H1 (cell line): ENCODE measurements at places on chromosomes 7 and 10. TPM values are rescaled to one million over a fixed set of nuclear protein-coding genes. Genes with fewer than 3 reads are reported as not detected.
A peak's percentile ranks its signal among the peaks of the same experiment; 100 is the strongest.

DNA sequence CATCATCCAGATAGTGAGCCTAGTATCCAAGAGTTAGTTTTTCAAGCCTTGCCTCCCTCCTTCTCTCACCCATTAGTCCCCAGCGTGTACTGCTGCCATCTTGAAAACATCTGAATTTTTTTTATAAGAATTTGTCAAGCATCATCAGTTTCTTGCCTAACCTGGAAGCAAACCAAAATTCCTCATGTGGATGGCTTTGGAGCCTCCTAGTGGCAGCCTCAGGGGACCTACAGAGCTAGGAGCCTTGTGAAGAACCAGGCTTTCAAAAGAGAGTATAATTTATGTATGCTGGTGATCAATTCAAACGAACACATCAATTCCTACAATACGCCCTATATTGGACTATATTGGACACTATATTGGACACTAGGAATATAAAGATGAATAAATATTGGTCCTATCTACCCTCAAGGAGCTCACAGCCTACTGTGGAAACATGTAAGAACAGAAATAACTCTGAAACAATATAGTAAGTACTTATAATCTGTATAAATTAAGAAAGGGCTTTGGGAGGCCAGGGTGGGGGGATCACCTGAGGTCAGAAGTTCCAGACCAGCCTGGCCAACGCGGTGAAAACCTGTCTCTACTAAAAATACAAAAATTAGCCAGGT, 63.4 kb downstream of the HPSE2 start:
- DNase-seq = peak; percentile 13
- H3K4me1 ChIP-seq = no peaks in the 10 kb centered on the region
- no peaks in the 10 kb centered on the region for H3K36me3 ChIP-seq
- no peak overlapping the region for H3K4me3 ChIP-seq
- H3K27me3 ChIP-seq = no peaks in the 10 kb centered on the region

GRCh38 chr10:23294638-23295247, 49.9 kb downstream of the C10orf67 start:
- no peaks in the 10 kb centered on the region for H3K4me1 ChIP-seq
- H3K36me3 ChIP-seq = no peaks in the 10 kb centered on the region
- DNase-seq = no peak
- H3K27ac ChIP-seq = no peak overlapping the region
- no peaks in the 10 kb centered on the region for H3K27me3 ChIP-seq

- H3K4me1 ChIP-seq = peaks cover 11% of the 10 kb centered on the region
- peak overlapping the region; percentile 45; the same call in 1 of the 2 replicates for H3K27ac ChIP-seq
- H3K36me3 ChIP-seq = no peaks in the 10 kb centered on the region
- no peaks in the 10 kb centered on the region for H3K27me3 ChIP-seq
- H3K4me3 ChIP-seq = no peak overlapping the region
These were observed 217.1 kb downstream of the GALNT17 start for GRCh38 chr7:71348821-71349681.

DNA sequence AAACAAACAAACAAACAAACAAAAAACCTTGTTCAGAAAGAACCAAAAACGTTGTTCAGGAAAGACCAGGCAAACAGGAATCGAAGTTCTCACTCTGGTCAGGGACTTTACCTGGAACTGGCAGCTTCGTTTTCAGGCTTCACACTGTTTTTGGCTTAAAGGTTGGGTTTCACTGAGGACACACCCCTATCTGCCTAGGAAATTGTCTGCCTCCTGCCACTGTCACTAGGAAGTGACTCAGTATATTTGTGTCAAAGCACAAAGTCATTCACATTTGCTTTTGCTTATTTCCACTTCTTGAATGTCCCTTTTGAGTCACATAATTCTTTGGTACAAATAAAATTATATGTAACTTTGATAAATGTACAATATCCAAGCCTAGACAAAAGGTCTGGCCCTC, 37.9 kb downstream of the PNLIPRP3 start:
- no peaks in the 10 kb centered on the region for H3K36me3 ChIP-seq
- no peak overlapping the region for H3K4me3 ChIP-seq
- H3K4me1 ChIP-seq = no peaks in the 10 kb centered on the region

DNA sequence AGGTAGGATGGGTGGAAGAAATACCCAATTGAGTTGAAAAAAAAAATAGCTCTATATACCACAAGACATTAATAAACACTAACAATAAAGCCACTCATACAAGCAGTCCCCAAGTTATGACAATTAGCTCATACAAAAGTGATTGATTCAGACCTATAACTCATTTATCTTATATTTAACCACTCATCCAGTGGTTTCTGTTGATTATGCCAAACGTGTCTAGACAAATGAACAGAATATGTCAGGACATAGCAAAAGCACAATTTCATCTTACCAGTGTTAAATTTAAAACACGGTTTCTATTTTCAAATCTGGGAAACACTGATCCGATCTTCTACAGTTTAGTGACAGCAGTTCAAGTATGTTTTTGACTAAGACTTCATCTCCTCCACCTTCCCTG, 17.0 kb downstream of the ABI1 start:
- no peak overlapping the region for H3K27ac ChIP-seq
- no peaks in the 10 kb centered on the region for H3K27me3 ChIP-seq
- H3K4me1 ChIP-seq = peaks cover 6% of the 10 kb centered on the region; the same call in 1 of the 2 replicates
- DNase-seq = no peak
- no peaks in the 10 kb centered on the region for H3K36me3 ChIP-seq

- no peaks in the 10 kb centered on the region for H3K4me1 ChIP-seq
- DNase-seq = no peak
- no peak overlapping the region for H3K4me3 ChIP-seq
- H3K27me3 ChIP-seq = no peaks in the 10 kb centered on the region
- H3K27ac ChIP-seq = no peak overlapping the region
- no peaks in the 10 kb centered on the region for H3K36me3 ChIP-seq
These were observed 71.8 kb downstream of the ZNF438 start for GRCh38 chr10:30959836-30960210.

- H3K4me3 ChIP-seq = no peak overlapping the region
- DNase-seq = peak; percentile 14
- H3K27ac ChIP-seq = no peak overlapping the region
- no peaks in the 10 kb centered on the region for H3K36me3 ChIP-seq
- H3K27me3 ChIP-seq = no peaks in the 10 kb centered on the region
These were observed 161.2 kb downstream of the DNAJB6 start for GRCh38 chr7:157497744-157498651.

GRCh38 chr10:100022403-100022802, 12.7 kb upstream of the DNMBP start:
- no peaks in the 10 kb centered on the region for H3K36me3 ChIP-seq
- H3K4me3 ChIP-seq = no peak overlapping the region
- no peak for DNase-seq

GRCh38 chr7:8277394-8277982, 15.5 kb upstream of the ICA1 start:
- H3K36me3 ChIP-seq = no peaks in the 10 kb centered on the region
- H3K27me3 ChIP-seq = no peaks in the 10 kb centered on the region
- H3K4me3 ChIP-seq = no peak overlapping the region
- H3K4me1 ChIP-seq = no peaks in the 10 kb centered on the region
- no peak for DNase-seq

Gene NKX1-2
- total RNA-seq = 33.9 and 34.9 TPM in 2 replicates

Gene SPAM1
- not detected in 2 replicates for total RNA-seq
